ENCODE measurements at places on chromosomes 13 and 19.

GRCh38 chr13:50831512-50831911 lies 12.0 kb downstream of the DLEU7 start:
- H3K4me1 ChIP-seq = peaks cover 11% of the 10 kb centered on the region
- no peak overlapping the region for H3K4me3 ChIP-seq
- DNase-seq = no peak

GRCh38 chr19:2064788-2065524 lies 13.9 kb upstream of the MKNK2 start:
- no peak overlapping the region for H3K27ac ChIP-seq
- H3K4me1 ChIP-seq = peaks cover 18% of the 10 kb centered on the region
- H3K4me3 ChIP-seq = no peak overlapping the region
- no peaks in the 10 kb centered on the region for H3K27me3 ChIP-seq
- peaks cover 3% of the 10 kb centered on the region for H3K36me3 ChIP-seq
- DNase-seq = no peak

GRCh38 chr13:39913339-39913738 lies 257.9 kb downstream of the COG6 start:
- no peak overlapping the region for H3K4me3 ChIP-seq
- H3K36me3 ChIP-seq = no peaks in the 10 kb centered on the region
- DNase-seq = no peak
- peaks cover 13% of the 10 kb centered on the region for H3K27me3 ChIP-seq

GRCh38 chr13:105894697-105895096 lies 640.8 kb downstream of the EFNB2 start:
- H3K4me1 ChIP-seq = no peaks in the 10 kb centered on the region
- H3K27ac ChIP-seq = no peak overlapping the region
- no peaks in the 10 kb centered on the region for H3K27me3 ChIP-seq
- no peak for DNase-seq

DNA sequence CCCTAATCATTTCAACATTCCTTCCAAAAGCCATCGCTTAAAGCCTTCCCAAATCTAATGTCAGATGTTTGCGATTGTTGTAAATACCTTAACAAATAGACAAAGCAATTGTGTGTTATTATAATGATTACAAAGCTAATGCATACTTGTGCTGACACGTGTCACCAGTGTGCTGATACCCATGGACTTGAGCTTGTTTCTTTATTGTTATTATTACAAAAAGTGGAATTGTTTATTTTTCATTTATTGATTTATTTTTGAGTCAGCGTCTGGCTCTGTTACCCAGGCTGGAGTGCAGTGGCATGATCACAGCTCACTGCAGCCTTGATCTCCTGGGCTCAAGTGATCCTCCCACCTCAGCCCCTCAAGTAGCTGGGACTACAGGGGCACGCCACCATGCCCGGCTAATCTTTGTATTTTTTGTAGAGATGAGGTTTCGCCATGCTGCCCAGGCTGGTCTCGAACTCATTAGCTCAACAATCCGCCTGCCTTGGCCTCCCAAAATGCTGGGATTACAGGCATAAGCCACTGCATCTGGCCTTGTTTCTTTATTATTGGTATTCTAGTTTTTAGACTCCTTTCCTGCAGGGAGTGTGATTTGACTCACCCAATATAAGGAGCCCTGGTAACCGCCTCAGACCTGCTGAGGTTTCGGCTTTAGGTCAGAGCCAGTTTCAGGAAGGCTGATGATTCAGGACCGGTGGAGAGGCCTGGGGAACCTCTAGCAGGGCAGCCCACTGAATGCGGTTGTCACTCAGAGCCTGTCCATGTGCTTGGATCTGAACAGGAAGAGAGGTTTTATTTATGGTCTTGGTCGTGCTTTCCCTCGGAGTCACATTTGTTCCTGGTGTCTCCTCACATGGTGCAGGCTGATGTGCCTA lies 2.1 kb upstream of the FBXO17 start:
- DNase-seq = peak; percentile 88
- H3K27ac ChIP-seq = peak overlapping the region; percentile 68
- H3K27me3 ChIP-seq = peaks cover 21% of the 10 kb centered on the region

- H3K27ac ChIP-seq = peak overlapping the region; percentile 12
- peaks cover 2% of the 10 kb centered on the region for H3K4me1 ChIP-seq
- no peaks in the 10 kb centered on the region for H3K27me3 ChIP-seq
- no peak for DNase-seq
- H3K4me3 ChIP-seq = no peak overlapping the region
- peaks cover 36% of the 10 kb centered on the region for H3K36me3 ChIP-seq
Observed at GRCh38 chr13:52414963-52415362, 9.0 kb upstream of the THSD1 start.

- H3K27ac ChIP-seq = peak overlapping the region; percentile 86
- H3K27me3 ChIP-seq = peaks cover 2% of the 10 kb centered on the region
- H3K4me3 ChIP-seq = peak overlapping the region; percentile 10
- peaks cover 57% of the 10 kb centered on the region for H3K4me1 ChIP-seq
Observed at GRCh38 chr19:53873773-53874605, 6.3 kb downstream of the MYADM start.

- H3K4me3 ChIP-seq = no peak overlapping the region
- H3K36me3 ChIP-seq = no peaks in the 10 kb centered on the region
- no peaks in the 10 kb centered on the region for H3K4me1 ChIP-seq
- H3K27me3 ChIP-seq = peaks cover 4% of the 10 kb centered on the region
Observed at GRCh38 chr19:31421856-31422255, 72.6 kb upstream of the TSHZ3 start.

GRCh38 chr19:4803736-4804695 lies 12.5 kb downstream of the FEM1A start:
- peak; percentile 75 for DNase-seq
- no peak overlapping the region for H3K4me3 ChIP-seq
- no peaks in the 10 kb centered on the region for H3K4me1 ChIP-seq
- H3K27me3 ChIP-seq = no peaks in the 10 kb centered on the region

DNA sequence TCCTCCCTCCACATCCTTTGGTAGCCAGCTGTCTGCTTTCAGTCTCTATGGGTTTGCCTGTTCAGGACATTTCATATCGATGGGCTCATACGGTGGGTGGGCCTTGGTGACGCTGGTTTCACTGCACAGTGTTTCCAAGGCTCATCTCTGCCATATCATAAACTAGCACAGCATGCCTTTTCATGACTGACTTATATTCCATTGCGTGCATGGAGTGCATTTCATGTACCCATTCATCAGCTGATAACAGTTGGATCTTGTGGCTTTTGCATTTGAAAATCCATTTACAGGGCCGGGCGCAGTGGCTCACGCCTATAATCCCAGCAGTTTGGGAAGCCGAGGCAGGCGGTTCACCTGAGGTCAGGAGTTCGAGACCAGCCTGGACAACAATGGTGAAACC lies 69.9 kb downstream of the TDRD12 start:
- H3K36me3 ChIP-seq = no peaks in the 10 kb centered on the region
- peaks cover 2% of the 10 kb centered on the region for H3K27me3 ChIP-seq
- DNase-seq = no peak
- H3K4me3 ChIP-seq = no peak overlapping the region

- H3K27me3 ChIP-seq = no peaks in the 10 kb centered on the region
- H3K27ac ChIP-seq = no peak overlapping the region
- peaks cover 2% of the 10 kb centered on the region for H3K4me1 ChIP-seq
- H3K36me3 ChIP-seq = peaks cover 3% of the 10 kb centered on the region
- no peak for DNase-seq
Observed at GRCh38 chr13:99572921-99573320, 71.6 kb downstream of the TM9SF2 start.

- H3K4me3 ChIP-seq = no peak overlapping the region
- H3K4me1 ChIP-seq = peaks cover 4% of the 10 kb centered on the region
- no peak overlapping the region for H3K27ac ChIP-seq
- peaks cover 34% of the 10 kb centered on the region for H3K27me3 ChIP-seq
- peaks cover 3% of the 10 kb centered on the region for H3K36me3 ChIP-seq
Observed at GRCh38 chr19:10013834-10014618, 743 bp downstream of the RDH8 start.

DNA sequence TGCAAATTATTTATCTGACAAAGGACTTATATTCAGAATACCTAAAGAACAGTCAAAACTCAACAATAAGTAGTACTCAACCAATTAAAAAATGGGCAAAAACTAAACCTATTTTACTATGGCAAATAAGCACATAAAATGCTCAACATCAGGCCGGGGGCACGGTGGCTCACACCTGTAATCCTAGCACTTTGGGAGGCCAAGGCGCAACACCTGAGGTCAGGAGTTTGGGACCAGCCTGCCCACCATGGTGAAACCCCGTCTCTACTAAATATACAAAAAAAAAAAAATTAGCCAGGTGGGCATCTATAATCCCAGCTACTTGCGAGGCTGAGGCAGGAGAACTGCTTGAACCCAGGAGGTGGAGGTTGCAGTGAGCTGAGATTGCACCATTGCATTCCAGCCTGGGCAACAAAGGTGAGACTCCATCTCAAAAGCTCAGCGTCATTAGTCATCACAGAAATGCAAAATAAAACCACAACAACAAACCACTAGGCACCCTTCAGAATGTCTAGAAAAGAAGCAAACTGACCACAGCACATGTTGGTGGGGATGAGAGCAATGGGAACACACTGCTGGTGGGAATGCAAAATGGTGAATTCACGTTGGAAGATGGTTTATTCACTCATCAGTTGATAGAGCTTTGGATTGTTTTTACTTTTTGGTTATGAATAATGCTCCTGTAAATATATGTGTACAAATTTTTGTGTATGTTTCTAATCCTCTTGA lies 180.6 kb upstream of the SOX1 start:
- H3K27ac ChIP-seq = no peak overlapping the region
- H3K27me3 ChIP-seq = peaks cover 9% of the 10 kb centered on the region
- DNase-seq = peak; percentile 9
- no peaks in the 10 kb centered on the region for H3K36me3 ChIP-seq
- H3K4me3 ChIP-seq = no peak overlapping the region

- no peak overlapping the region for H3K4me3 ChIP-seq
- H3K27me3 ChIP-seq = no peaks in the 10 kb centered on the region
- H3K4me1 ChIP-seq = peaks cover 70% of the 10 kb centered on the region
- H3K27ac ChIP-seq = no peak overlapping the region
- DNase-seq = no peak
Observed at GRCh38 chr19:34179066-34179465, 6.8 kb downstream of the LSM14A start.

DNA sequence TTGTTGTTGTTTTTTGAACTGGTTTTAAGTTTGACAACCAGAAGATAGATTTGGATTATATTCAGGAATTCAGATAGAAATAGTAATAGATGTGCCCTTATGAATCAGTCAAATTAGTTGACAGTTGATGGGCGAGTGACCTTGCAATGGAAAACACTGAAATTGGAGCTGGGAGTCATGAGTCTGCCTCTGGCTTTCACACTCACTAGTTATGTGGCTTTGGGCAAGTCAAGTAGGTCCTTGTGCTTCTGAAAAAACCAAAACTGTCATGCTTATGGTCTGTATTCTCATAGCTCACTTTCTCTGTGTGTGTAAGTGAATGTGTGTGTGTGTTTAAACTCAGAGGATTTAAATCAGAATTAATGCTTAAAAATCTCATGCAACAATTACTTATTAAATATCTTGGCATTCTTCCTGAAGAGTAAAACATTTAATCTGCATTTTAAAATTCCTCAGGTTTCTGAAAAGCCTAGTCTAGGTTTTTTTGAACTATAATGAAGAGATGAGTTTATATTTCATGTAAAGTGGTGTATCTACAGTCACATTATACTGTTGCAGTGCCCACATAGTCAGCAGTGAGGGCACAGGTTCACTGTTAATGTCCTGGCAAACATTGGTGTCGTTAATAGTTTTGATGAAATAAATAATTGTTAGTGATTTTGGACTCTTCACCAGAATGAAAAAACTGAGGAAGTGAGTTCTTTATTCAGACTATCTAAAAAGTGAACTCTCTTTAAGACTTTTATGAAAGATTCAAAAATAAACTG lies 32.5 kb downstream of the UCHL3 start:
- H3K27me3 ChIP-seq = no peaks in the 10 kb centered on the region
- peaks cover 3% of the 10 kb centered on the region for H3K4me1 ChIP-seq
- H3K4me3 ChIP-seq = no peak overlapping the region
- DNase-seq = no peak

GRCh38 chr19:32828643-32829344 lies 40.8 kb downstream of the SLC7A9 start:
- peaks cover 6% of the 10 kb centered on the region for H3K27me3 ChIP-seq
- no peak overlapping the region for H3K27ac ChIP-seq
- H3K4me1 ChIP-seq = peaks cover 7% of the 10 kb centered on the region
- H3K36me3 ChIP-seq = no peaks in the 10 kb centered on the region

DNA sequence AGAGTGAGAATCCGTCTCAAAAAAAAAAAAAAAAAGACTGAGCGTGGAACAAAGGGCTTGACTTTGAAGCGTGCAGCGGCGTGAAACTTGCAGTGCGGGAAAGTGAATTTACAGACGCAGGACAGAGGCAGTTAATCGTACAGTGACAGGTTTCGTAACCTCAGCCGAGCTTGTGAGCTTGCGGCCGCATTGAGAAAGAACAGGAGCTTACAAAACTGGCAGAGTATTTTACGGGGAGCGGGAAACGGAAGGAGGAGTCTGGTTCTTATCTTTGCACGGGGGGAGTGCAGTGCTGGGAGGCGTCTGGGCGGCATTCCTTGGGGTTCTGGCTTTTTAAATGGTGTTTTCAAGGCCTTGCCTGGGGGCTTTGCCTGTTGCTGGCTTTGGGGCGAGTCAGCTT lies 6.0 kb upstream of the BSG start:
- H3K36me3 ChIP-seq = peaks cover 2% of the 10 kb centered on the region
- H3K4me1 ChIP-seq = peaks cover 9% of the 10 kb centered on the region
- no peak for DNase-seq
- H3K27ac ChIP-seq = no peak overlapping the region
- no peaks in the 10 kb centered on the region for H3K27me3 ChIP-seq
- H3K4me3 ChIP-seq = no peak overlapping the region

GRCh38 chr19:12965017-12965811 lies 4.2 kb upstream of the DAND5 start:
- H3K4me1 ChIP-seq = peaks cover 8% of the 10 kb centered on the region
- DNase-seq = peak; percentile 88
- no peaks in the 10 kb centered on the region for H3K36me3 ChIP-seq
- peak overlapping the region; percentile 86 for H3K27ac ChIP-seq
- peaks cover 3% of the 10 kb centered on the region for H3K27me3 ChIP-seq
- H3K4me3 ChIP-seq = peak overlapping the region; percentile 74

- DNase-seq = peak; percentile 47
- H3K4me3 ChIP-seq = no peak overlapping the region
- no peaks in the 10 kb centered on the region for H3K36me3 ChIP-seq
- H3K4me1 ChIP-seq = no peaks in the 10 kb centered on the region
Observed at GRCh38 chr19:38134540-38135149, 89.4 kb downstream of the DPF1 start.

GRCh38 chr13:83340170-83340569 lies 542.1 kb downstream of the SLITRK1 start:
- H3K4me3 ChIP-seq = no peak overlapping the region
- H3K36me3 ChIP-seq = no peaks in the 10 kb centered on the region
- no peak for DNase-seq
- no peaks in the 10 kb centered on the region for H3K27me3 ChIP-seq
- no peaks in the 10 kb centered on the region for H3K4me1 ChIP-seq

DNA sequence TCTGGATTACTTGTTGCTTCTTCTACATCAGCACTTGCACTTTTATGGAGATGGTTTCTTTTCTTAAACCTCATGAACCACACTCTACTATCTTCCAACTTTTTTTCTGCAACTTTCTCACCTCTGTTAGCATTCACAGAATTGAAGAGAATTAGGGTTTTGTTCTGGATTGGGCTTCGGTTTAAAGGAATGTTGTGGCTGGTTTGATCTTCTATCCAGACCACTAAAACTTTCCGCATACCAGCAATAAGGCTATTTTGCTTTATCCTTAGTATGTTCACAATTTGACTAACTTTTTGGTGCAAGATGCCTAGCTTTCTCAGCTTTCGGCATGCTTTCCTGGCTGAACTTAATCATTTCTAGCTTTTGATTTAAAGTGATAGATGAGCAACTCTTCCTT lies 666.7 kb upstream of the MIR17HG start:
- no peak overlapping the region for H3K4me3 ChIP-seq
- no peaks in the 10 kb centered on the region for H3K36me3 ChIP-seq
- H3K27me3 ChIP-seq = no peaks in the 10 kb centered on the region
- DNase-seq = no peak
- H3K4me1 ChIP-seq = no peaks in the 10 kb centered on the region
- H3K27ac ChIP-seq = no peak overlapping the region
